Uterus (tissue), 4 donors: ENCODE measurements at places on chromosomes 2 and 18. TPM values are rescaled to one million over a fixed set of nuclear protein-coding genes. Genes with fewer than 3 reads are reported as not detected.

- DNase-seq = no peak
These were observed 381.3 kb downstream of the SOX11 start for GRCh38 chr2:6073191-6074088.

DNA sequence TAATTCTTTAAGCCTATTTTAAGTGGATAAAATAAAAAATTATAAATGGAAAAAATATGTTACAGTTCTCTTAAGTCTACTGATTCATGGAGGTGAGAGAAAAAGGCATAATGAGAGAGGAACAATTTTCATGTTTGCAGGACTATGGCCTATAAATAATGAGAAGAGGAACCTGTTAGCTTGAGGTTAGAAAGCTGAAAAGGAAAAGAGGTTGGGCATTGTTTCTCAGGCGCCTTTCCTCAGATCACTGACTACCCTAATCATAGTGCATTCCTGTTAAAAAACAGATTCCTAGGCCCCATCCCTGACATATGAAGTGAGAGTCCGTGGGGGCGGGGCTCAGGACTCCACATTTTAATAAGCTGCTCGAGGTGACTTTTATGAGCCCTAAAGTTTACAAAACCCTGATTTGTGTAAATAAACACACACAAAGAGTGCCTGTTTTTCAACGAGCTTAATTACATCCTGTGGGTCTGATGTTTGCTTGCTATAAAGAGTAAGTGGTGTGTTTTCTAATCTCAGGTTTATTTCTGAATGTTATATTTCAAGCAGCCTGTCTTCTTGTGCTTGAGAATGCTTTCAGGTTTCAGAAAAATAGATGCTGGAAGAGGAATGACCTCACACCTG, 335.5 kb downstream of the CLIP4 start:
- no peak for DNase-seq

DNA sequence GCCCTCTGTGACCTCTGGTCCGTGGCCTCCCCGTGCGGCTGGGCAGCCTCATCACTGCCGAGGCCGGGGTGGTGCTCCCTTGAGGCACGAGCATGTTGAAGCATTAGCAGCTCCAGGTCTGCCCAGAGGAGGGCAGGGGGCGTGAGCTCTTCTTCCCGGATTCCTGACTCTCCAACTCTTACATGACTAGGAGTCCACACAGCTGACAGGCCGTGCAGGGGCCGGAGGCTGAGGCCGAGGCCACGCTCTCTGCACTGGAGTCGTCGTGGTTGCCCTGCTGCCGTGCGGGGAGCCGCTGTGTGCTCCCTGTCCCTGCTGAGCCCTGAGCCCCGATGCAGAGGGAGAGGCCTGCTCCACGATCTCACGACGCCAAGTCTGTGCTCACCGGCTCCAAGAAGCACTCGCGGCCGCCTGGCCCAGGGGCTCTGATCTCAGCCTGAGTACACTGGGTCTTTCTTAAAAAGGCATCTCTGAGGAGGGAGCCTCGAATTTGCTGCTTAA, 19.4 kb upstream of the KCNG2 start:
- no peak for DNase-seq

- DNase-seq = no peak
These were observed 189.6 kb downstream of the CYRIA start for GRCh38 chr2:16475986-16476567.

GRCh38 chr18:26863122-26863879, 2.2 kb downstream of the AQP4 start:
- peak; percentile 27 for DNase-seq

DNA sequence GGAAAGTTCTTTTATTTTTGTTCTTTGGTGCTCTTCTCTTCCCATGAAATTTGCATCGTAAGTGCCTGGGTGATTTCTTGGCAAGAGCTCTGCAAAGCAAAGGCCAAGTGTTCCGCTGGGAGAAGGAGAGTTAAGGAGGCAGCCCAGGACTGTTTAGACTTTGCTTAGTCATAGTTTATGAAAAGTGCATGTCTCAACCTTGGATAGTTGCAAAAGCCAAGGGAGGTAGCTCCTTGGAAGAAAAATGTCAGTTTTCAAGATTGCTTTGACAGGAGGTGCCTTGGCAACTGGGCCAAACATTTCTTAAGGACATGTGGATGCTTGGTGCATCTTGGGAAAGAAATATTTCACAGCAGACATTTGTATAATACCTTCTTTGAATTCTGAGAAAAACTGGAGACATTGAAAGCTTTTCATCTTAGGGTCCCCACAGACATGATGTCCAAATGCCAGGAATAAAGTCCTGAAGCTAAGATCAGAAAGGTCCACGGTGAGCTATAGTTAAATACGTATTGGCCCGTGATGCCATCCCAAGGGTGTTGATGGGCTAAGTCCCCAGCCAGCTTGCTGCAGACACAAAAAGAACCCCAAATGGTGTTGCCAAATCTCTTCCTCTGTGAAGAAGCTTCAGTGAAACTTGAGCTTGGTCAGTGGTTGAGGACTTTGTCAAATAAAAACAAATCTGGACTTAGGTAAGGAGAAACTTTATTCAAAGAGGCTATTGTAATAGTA, 96.3 kb upstream of the THUMPD2 start:
- peak; percentile 68 for DNase-seq

CYP27A1 gene
- 12.0 TPM for total RNA-seq

SLC14A1 gene
- total RNA-seq = 26.0 TPM

- no peak for DNase-seq
These were observed 20.4 kb downstream of the NFATC1 start for GRCh38 chr18:79416022-79416676.

DNA sequence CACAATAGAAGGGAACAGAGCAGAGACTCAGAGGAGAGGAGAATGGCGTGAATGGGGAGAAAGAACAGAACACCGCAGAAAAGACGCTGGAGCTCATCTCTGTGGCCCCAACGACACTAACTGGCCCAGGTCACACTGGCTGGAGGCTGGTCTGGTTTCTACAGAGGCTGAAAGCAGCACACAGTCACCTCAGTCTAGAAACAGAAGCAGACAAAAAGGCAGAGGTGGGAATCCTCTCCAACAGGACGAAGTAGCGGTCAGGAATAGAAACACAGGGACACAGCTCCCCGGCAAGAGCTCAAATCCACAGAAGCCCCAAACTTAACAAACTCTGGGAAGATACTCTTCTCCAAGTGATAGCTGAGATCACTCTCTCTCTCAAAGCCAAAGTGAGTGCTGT, 9.2 kb downstream of the SLC66A2 start:
- DNase-seq = no peak

DNA sequence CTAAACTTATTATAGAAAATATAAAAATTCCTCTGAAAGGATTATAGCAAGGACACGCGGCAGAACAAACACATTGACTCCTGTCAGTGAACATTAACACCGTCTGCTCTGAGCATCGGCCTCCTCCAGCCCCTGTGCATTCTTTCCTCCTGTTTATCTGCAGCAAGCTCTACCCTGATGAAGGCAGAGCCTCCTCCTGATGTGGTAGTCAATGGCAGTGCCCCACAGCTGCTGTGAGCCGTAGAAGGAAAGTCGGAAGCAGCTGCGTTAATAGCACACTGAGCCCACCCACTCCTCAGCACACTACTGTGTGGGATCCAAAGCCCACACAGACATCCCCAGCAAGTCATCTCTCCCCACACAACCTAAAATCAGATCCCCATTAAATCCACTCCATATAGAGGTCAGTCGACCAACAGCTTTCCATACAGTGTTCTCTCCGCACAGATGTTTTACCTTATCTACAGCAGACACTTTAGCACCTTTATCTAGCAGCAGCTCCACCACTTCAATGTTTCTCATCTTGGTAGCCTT, 41.0 kb downstream of the KIDINS220 start:
- DNase-seq = no peak

DNA sequence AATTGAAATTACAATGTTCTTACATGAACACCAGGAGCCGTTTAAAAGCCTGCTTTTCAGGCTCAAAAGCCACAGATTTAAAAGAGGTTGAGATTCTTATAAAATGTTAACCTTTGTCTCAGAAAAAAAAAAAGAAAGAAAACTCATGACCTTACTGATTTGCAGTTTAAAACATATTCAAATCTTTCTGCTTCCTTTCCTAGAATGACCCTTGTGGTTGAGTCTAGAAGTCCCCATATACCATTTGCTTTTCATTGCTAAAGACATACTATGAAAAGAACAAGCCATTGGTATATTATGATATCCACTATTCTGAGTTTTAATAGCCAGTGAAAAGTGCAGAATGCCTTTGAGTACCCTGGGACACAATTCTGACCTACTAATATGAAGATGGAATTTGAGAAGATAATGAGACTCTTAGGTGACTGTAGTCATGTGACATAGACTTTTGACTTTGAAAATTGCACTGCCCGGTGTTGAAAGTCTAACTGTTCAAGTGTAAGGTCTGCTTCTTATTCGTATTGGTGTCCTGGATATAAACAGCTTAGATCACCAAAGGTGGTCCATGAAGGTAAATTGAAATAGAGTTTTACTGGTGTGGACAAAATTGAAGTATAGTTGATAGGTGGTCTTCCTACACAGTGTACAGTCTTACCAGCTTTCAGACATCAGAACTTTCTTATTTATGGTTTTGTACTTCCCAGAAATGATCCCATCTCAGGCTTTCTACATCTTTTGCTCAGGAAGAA, 117.0 kb downstream of the DOCK10 start:
- no peak for DNase-seq

DNA sequence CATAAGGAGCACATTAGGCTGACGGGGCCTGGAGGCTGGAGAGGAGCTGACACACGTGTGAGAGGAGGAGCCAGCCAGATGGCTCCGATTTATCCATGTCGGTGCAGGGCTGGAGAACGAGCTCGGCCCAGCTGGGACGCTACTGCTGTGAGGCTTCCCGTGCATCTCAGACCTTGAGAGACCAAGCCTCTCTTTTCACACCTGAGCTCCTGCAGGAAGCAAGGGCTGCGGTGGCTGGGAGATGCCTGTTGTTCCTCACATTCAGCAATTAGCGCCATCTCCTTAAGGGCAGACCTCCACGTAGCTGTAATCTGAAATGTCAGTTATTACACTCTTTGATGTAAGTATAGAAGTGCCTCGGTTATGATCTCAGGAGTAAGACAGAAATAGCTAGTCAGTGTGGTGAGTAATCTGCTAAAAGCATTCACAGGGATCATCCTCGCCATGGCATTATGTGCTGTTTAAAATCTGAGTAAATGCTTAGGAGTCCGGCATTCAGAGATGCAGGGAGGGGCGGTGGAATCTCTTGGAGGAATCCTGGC, 107.9 kb downstream of the PRKCE start:
- peak; percentile 40 for DNase-seq

DNA sequence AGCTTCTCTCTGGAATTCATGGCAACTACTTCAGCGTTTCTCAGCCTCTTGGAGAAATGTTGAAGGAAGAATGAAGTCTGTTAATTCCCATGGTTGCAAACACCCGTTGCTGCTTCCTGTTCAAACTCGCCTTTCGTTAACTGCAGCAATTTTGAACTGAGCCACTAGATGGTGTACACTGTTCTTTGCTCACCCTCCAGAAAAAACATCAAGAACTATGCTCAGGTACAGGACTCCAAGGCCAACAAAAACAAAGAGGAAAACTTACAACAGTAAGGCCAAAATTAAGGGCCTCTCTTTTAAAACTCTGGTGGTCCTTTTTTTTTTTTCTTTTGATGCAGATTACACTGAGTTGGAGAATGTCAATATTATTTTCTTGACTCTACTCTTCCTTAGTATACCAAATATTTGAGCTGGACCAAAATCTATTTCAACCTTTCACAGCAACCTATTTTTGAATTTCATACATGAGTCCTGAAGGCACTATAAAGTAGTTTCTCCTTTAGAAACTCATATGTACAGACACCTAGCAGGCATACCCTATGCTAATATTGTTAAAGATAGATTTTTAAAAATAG, 58.2 kb downstream of the KLHL14 start:
- no peak for DNase-seq

- no peak for DNase-seq
These were observed 49.7 kb downstream of the SH2D6 start for GRCh38 chr2:85468096-85468703.

DNA sequence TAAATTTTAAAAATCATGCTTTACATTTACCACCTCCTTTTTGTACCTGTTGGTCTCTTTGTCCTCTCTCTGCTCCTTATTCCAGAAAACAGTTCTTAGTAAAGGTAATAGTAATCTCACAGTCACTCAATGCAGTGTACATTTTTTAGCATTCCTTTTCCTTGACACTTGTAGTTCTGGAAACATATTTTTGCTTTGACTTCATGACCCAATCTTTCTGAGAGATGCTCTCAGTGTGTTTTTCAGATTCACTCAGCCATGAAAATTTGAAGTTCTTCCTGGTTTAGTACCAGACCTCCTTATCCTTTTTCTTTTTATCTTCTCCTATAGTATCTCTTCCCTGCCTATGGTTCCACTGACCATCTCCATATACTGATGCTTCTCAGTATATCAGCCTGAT, 747.5 kb upstream of the ZEB2 start:
- DNase-seq = no peak

GRCh38 chr2:152716805-152717227, 445 bp downstream of the PRPF40A start:
- peak; percentile 29 for DNase-seq

GRCh38 chr2:197001921-197002320, 75.4 kb upstream of the PGAP1 start:
- DNase-seq = no peak

CACNB4 gene
- 14.0 TPM for total RNA-seq

GRCh38 chr2:238100821-238101771, 956 bp downstream of the ESPNL start:
- peak; percentile 7 for DNase-seq

GRCh38 chr2:37318401-37318800, 6.2 kb downstream of the PRKD3 start:
- DNase-seq = no peak

SMAD4 gene
- 198 TPM for total RNA-seq

DNA sequence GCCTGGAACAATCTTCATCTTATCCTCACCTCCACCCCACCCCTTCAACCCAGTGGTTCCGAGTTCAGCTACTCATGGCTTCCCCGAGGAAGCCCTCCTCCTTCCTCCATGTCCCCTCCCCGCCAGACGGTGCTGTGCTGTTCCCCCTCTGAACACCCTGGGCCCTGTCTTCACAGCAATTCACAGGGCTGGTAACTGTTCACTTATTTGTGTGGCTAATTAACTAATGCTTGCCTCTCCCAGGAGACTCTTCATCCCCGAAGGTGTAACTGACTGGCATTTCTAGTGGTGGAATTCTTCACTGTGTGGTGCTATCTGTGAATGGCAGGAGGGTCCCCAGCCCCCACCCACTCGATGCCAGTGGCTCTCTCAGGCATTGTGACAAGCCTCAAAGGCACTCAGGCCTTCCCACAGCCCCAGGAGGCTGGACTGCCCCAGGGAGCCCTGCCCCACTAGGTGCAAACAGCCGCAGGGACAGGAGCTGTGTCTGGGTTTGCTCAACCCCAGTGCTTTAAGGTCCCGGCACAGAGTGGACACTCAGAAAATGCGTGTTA, 133.7 kb upstream of the ID2 start:
- DNase-seq = peak; percentile 3

SLC9A4 gene
- total RNA-seq = not detected

NTSR2 gene
- total RNA-seq = not detected

DNA sequence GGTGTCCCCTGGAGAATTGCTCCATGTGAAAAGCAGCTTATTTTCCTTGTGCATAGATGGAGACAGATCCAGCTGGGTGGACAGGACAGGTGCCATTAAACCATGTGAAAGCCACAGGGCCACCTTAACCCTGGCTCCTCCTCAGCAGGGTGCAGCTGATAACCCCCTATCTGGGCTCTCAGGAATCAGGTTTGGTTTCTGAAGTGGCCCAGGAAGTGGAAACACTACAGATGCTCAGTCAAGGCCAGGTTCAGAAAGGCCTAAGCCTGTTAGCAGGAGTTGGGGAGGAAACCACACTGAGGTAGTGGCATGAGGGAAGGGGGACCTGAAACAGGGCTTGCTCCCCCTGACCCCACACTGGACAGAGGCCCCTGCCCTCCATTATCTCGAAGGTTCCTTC, 217.0 kb downstream of the SPP2 start:
- DNase-seq = no peak
